ENCODE measurements at places on chromosomes 1 and 21.

- no peak for DNase-seq
Measured at GRCh38 chr1:208129487-208129886, 114.7 kb downstream of the PLXNA2 start.

GRCh38 chr1:83829106-83829505 is 169.8 kb downstream of the TTLL7 start:
- no peak for DNase-seq

- no peak for DNase-seq
Measured at GRCh38 chr1:226986496-226987178, 46.5 kb downstream of the COQ8A start.

GRCh38 chr1:167532964-167533824 is 14.9 kb upstream of the CD247 start:
- DNase-seq, result no peak

DNA sequence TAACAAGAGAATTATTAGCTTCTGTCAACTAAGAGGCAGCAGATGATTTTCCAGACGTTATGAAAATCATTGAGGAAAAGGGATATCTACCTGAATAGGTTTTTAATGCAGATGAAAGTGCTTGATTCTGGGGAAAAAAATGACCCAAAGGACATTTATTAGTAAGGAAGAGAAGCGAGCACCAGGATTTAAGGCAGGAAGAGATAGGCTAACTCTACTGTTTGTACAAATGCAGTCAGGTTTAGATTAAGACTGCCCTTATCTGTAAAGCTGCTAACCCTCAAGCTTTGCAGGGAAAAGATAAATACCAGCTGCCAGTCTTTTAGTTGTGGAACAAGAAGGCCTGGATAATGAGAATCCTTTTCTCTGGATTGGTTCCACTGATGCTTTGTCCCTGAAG is 33.0 kb upstream of the LRIG2 start:
- no peak for DNase-seq

- no peak for DNase-seq
Measured at GRCh38 chr21:39221282-39221996, 38.2 kb upstream of the PSMG1 start.

DNA sequence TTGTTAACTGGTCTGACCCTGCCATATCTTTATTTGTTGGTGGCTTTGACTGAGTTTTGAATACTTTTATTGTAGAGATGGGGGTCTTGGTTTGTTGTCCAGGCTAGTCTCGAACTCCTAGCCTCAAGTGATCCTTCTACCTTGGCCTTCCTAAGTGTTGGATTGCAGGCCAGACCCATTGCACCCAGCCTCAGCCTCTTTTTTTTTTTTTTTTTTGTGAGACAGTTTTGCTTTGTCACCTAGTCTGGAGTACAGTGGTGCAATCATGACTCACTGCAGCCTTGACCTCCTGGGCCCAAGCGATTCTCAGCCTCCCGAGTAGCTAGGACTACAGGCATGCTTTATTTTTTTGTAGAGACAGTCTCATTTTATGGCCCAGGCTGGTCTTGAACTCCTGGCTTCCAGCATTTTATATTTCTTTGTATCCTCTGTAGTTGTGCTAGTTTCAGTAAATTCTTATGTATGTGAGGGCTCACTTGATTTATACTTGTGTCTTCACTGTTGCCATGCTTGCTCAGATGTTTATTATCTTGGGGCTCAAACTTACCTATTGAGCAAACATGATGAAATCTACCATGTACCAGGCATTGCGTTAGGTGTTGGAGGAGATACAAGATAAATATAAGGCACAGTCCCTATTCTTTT is 24.1 kb downstream of the THRAP3 start:
- no peak for DNase-seq

DNA sequence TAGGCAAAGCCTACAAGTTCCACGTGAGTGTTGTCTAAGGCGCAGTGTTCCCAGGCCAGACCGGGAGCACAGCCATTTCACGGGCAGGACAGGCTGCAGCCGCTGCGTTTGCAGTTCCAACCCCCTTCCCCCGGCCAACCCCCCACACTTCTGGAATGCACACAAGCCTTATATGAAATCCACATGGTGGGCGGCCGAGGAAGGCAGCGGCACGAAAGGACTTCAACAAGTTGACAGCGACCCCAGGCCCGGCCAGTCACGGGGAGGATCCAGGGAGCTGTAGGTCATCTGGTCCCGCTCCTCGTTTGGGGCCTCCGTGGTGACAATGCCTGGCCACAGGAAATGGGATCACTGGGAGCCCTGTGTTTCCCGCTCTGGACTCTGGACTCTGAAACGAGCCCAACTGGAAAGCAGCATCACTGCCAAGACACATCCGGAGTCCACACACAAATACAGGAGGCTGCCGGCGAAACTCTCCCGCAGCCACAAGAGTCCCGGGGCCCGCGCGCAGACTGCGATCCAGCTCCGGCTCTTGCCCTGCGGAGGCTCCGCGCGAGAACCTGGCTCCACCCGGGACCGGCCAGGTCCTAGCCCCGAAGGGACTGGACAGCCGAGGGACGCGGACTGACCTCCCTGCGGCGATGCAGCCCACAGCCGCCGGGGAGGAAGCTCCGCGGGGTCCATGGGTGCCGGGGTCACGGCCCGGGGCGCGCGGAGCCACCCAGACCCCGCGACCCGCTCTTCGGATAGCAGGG is 794 bp downstream of the NID1 start:
- no peak for DNase-seq

DNA sequence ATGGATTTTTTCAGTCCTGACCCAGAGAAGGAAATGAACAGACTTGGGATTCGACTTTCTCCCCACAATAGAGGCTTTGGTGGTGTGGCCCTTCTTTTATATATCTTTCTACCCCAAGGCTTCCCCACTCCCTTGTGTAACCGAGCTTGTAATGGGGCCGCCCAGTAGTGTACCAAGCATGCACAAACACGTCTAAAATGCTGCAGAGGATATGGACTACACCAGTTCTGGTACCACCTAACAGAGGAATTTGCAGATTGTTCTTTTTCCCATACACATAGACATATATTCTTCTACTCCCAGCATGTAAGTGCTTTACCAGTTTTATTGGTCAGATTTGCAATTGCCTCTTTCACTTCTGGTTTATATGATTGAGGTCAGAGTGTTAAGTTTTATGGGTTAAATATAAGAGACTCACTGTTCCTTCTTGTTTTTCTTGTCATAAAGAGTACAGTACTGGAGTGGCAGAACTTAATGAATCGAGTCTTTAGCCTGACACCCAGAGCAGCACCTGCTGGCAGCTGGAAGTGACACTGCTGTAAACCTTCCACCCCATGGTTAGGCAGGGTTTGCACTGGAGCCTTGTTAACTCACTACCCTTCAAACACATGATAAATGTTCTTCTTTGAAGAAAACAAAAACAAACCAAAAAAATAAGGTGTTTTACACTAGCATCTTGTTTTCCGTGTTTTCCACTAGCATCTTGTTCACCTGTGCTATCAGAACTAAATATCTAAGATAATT is 198.6 kb downstream of the PTPRC start:
- no peak for DNase-seq

DNA sequence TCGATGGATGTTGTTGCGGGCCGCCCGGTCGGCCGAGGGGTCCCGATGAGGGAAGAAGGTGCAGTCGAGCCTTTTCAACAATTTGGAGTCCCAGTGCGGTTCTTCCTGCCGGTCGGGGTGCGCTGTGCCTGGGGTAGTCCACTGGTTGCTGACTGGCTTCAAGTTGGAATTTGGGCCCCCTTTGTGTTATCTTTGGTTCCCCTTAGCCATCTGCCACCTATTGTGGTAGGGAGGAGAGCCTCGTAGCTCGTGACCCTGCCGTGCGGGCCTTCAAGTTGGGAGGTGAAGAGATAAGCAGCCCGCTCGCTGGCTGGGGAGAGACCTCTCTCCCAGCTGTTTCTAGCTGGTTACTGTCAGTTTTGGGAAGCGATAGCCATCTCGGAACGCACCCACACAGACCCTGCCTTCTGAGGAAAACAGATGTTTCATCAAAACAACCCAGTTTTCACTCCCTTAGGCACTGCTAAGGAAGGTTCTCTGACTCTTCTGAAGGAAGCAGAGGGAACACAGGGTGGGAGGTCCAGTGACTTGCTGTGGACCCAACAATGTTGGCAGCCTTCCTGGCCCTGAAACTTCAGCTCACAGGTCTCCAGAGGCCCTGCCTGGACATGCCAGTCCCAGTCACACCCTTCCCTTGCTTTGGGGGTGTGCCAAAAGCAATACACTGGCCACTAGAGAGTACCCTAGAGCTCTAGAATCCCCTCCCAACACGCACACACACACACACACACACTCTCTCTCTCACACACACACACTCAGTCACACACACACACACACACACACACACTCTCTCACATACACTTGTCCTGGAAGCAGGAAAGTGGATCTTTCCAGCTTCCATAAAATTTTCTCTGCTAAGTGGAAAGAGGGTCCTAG is 1.0 kb downstream of the BTG2 start:
- DNase-seq, result no peak

DNA sequence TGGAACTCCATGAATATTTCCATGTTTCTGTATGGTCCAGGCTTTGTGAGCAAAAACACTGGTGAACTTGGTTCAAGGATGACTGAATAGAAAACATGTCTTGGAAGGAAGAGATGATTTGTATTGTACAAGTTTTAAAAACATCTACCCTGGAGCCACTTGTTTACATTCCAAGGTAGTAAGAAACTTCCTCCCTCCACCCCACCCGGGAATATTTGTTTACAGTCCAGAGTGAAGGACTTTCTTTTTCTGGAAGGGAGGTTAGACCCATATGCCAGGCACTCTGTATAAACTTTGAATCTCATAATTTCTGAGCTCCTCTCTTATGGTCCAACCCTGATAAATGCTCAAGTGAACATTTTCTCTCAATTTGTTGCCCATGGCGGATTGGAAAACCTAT is 323.3 kb upstream of the LYPLAL1 start:
- DNase-seq, result no peak

GRCh38 chr1:107451715-107452114 is 310.9 kb downstream of the NTNG1 start:
- DNase-seq, result no peak

DNA sequence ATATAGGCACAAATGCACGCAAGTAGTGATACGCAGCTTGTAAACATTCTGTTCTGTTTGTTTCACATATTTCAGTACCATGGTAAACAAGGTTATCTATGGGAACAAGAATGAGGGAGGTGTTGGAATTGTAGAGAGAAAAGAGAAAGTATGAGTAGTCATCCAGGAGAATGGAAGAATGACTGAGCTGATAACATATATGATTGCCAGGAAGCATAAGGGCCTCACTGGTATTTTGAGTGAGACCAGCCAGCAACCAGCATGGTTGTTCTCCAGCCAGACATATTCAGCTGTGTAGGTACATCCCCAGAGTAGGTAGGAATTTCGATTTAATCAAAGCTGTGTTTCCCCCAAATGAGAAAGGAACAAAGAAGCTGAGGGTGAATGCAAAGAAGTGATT is 58.9 kb upstream of the ARTN start:
- no peak for DNase-seq

All from stimulated activated CD4-positive, alpha-beta T cell treated with anti-CD3 and anti-CD28 coated beads, Interleukin-2, amount 100 ng/mL, for 4 hours (primary cell).